ENCODE measurements at places on chromosomes 1 and 21.

GRCh38 chr1:54283635-54284385 is 83.8 kb downstream of the MRPL37 start:
- no peak for DNase-seq

DNA sequence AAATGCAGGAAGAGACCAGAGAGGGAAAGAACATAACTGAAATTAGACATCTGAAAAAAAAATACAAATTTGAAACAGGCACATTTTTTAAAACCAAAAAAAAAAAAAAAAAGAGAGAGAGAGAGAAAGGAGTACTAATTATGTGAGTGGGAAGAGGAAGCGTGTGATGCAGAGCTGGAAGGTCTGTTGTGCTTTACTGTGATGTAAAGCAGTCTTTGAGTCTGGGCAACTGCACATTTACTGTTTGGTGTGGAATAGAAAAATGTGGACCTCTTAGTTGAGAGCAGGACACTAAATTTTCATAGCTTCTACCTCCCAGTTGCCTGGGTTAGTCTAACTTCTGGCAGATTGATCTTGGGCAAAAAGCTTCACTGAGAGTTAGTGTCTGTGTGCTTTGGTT is 16.5 kb downstream of the LHX9 start:
- DNase-seq = no peak

- no peak for DNase-seq
Measured at GRCh38 chr1:34332996-34333395, 156.3 kb downstream of the C1orf94 start.

DNA sequence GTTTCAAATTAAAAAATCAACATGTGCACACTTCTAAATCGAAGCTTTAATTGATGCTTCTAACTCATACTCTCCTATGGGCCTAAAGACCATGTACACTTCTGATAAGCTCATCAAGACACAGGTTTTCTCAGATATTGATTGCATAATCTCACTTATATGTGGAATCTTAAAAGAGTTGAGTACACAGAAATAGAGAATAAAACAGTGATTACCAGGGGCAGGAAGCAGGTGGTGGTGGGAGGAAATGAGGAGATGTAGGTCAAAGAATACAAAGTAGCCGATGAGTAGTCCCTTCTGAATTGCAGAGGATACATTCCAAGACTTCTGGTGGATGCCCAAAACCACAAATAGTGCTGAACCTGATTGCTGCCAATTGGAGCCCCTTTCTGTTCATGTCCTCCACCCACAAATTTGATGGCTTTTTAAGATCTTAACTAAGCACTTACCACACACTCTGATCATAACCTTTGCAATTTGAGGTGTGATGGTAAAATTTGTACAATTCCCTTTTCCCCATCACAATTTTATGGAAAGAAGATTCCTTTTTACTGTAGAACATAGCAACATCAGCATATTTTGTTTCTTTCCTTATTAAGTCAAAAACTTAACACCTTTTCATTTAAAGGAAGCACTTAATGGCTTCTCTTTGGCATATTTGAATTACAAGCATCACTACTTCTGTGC is 3.3 kb upstream of the CD1B start:
- DNase-seq = no peak

DNA sequence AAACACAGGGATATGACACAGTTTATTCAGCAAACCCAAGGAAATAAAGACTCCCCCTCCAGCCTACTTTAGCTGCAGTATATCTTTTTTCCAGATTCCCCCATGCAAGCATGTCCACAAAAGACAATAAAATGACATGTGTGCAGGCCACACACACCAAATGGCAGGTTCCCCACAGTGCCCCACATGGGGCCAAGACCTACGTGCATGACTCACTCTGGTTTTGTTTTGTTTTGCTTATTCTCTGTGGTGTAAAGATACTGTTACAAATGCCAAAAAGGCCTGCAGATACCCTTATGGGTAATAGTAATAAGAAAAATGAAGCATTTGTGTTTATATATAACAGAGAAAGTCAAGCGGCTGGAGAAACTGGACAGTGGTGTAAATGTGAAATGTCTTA is 71.6 kb downstream of the RD3 start:
- DNase-seq = no peak

GRCh38 chr21:25700741-25701140 is 34.0 kb downstream of the ATP5PF start:
- no peak for DNase-seq

- DNase-seq = no peak
Measured at GRCh38 chr1:53409695-53410094, 49.5 kb upstream of the DMRTB1 start.

DNA sequence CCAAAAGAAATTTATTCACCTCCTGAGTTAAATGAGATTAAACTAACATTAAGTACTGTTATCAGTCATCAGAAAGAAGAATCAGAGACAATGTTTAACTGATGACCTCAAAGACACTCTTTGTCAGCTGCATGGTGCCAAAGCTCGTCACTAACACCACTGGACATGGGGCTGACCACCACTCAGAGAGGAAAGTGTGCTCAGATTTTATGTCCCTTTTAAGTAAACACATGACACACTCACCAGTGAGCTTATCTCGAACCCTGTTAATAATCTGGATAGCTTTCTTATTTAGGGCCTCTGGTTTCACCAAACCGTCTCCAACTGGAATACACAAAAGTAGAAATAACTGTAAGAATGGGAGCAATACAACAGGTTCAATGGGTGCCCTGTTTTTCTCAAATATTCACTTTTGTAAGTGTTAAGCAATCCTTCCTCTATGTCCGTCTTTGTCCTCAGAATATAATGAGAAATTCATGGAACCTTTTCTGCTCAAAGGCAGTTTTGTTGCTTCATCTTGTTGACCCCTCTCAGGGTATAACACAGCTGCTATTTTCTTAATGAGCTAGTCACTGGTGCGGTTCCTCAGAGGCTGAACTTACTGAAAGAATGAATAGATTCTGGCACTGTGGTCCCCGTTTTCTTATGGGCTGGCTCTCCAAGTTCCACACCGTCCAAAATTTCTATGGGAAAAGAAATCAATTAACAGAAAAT is 9.5 kb upstream of the EXOSC10 start:
- DNase-seq = no peak

- no peak for DNase-seq
Measured at GRCh38 chr1:84492726-84493125, 13.5 kb upstream of the SPATA1 start.

- DNase-seq = no peak
Measured at GRCh38 chr1:21436488-21437340, 3.2 kb upstream of the NBPF3 start.

- DNase-seq = no peak
Measured at GRCh38 chr1:233497679-233498078, 116.2 kb upstream of the KCNK1 start.

DNA sequence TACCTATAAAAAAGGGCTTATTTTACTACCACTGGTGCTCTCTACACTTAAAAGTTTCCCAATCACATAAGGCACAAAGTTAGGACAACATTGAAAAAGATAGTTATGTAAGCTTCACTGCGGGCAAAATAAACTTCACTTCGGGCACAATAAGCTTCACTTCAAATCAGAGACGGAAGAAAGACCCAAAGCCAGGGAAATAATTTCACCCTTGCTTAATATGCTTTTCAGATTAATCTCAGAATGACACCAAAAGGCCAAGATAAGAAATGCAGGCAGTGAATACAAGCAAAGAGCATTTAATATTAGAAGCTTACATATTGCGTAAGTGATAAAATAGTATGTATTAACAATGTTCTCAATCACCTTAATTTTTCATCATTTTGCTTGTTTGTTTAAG is 444.2 kb downstream of the SETD4 start:
- DNase-seq = no peak

DNA sequence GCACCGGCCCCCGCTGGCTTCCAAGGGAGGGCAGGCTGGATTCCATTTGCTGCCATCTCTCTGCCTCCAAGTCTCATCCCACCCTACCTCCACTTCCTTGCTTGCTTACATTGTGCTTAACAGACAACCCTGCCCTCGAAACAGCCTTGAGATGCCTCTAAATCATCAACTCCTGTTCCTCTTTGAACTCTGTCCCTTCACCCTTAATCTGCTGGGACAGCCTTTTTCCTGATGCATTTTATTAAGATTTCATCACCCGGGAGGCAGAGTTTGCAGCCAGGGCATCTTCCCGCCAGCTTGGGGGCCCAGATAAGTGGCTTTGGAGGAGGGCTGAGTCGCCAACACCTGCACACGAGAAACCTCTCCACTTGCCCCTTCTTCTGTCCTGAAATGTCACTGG is 192.5 kb downstream of the KAZN start:
- DNase-seq = no peak

DNA sequence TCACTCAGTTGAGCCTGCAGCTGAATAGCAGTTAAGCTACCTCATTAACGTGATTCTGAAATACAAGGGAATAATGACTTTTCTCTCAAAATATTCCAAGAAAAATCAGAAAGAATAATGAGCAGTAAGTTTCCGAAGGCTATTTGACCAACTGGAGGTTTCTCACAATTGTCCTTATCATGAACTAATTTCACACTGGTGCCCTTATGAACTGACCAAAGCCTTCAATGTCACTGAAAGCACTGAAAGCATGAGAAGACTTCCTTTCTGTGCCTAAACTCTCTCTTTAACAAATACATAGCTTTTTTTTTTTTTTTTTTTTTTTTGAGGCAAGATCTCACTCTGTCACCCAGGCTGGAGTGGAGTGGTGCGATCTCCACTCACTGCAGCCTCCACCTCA is 18.8 kb downstream of the EIF4G3 start:
- no peak for DNase-seq

GRCh38 chr1:113307771-113308445 is 82.4 kb upstream of the MAGI3 start:
- no peak for DNase-seq

DNA sequence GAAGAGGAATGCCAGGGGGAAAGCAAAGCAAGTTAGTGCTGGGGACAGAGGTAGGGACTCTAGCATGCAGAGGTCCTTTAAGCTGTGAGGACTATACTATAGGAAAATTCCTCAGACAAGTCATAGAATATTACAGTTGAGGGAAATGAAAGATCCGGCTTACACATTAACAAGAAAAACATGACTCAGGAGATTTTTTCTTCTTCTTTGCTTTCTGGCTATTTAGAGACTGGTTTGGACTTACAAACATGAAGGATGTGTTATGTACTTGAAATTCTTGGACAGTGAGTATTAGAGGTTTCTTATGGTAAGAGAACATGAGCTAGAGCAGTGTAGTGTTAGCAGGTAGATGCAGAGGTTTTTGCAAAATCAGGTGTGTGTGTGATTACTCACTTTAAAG is 24.9 kb downstream of the USP25 start:
- DNase-seq = no peak

GRCh38 chr1:183589874-183590243 is 400 bp downstream of the NCF2 start:
- no peak for DNase-seq

- DNase-seq = no peak
Measured at GRCh38 chr1:160666079-160666442, 19.2 kb upstream of the SLAMF1 start.

DNA sequence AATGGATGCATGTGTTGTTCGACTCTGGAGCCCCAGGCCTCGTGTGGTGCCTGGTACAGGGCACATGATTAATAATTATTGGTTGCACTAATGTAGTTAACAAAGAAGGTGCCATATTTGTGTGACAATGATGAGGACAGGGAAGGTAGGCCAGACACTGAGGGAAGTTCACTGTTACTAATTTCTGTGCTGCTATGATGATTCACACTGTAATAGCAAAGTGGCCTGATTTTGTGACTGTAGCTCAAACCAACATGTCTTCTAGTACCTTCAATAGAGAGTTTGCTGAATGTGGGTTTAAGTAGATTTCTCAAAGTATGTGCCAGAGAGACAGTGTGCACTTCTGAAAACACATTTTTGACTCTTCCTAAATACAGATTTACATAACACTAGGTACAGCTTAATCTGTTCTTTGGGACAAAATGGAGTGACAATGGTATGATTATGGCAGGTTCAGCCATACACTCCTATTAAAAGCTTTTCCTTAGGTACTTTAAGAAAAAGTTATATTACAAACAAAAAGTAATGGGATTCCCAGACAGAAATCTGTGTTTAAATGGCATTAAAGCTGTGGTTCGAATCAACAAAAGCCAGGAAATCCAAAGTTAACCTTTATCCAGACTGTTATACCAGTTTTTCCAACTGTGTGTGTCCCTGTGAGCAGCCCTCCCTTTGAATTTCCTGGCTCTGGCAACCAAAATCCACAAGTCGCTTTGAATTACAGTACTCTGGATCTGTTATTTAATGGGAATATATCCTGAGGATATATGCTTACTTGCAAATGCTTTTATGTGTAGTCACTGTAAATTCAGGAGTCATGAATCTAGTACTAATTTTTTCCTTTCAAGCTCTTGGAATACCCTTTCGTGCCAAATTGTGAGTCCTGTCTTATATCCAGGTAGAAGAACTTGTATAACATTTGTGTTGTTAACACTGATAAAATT is 277.1 kb upstream of the SGIP1 start:
- no peak for DNase-seq

- DNase-seq = peak; percentile 37
Measured at GRCh38 chr1:186985889-186986491, 157.2 kb downstream of the PLA2G4A start.

GRCh38 chr1:150981177-150981804 is 801 bp upstream of the ANXA9 start:
- DNase-seq = peak; percentile 72

DNA sequence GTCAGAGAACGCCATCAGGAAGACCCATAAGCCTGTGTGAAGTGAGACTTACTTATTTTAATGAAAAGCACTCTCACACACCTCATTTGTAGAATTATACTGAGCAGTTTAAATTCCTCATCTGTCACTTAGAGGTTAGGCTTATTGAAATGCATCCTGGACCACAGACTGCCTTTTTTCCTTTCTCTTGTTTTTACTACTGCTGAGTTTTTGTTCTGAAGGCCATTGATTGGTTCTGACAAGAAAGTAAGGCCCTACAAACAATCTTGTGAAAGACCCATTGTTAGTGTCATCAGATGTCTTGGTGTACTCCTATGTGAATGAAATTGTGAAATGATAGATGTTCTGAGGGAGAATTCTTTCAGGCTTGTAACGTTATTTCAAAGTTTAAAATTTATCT is 1343.3 kb upstream of the ADGRL2 start:
- no peak for DNase-seq

DNA sequence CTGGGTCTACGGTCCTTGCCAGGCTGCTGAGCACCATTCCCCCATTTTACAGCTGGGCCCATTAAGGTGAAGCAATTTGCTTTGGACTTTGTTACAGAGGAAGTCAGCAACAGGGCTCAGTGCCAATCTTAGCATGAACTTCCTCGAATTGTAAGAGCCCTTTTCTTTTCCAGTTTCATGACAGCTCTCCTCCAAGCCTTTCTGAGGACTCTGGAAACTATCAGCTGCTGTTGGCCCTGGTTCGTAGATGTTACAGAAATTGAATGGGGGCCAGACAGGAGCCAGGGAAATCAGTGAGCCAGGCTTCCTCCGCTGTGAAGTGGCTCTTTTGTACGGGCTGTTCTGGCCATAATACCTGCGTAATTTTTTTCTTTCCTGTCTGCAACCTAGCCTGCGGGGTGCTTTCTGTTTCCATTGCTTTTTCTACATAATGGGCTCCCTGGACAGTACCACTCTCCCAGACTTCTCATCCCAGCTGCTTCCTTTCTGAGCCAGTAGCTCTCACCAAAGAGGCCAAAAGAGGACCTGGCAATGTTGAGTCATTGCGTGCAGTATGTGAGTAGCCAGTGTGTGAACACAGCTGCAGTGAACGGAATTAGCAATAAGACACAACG is 386.3 kb downstream of the DISC1 start:
- DNase-seq = peak; percentile 43
